Choroid plexus epithelial cell (primary cell): ENCODE measurements at places on chromosomes 3 and 15.
A peak's percentile ranks its signal among the peaks of the same experiment; 100 is the strongest.

- no peak for DNase-seq
Measured at GRCh38 chr3:58562498-58562897, 14.7 kb downstream of the FAM107A start.

- DNase-seq, result no peak
Measured at GRCh38 chr3:135792174-135792573, 173.4 kb upstream of the PPP2R3A start.

DNA sequence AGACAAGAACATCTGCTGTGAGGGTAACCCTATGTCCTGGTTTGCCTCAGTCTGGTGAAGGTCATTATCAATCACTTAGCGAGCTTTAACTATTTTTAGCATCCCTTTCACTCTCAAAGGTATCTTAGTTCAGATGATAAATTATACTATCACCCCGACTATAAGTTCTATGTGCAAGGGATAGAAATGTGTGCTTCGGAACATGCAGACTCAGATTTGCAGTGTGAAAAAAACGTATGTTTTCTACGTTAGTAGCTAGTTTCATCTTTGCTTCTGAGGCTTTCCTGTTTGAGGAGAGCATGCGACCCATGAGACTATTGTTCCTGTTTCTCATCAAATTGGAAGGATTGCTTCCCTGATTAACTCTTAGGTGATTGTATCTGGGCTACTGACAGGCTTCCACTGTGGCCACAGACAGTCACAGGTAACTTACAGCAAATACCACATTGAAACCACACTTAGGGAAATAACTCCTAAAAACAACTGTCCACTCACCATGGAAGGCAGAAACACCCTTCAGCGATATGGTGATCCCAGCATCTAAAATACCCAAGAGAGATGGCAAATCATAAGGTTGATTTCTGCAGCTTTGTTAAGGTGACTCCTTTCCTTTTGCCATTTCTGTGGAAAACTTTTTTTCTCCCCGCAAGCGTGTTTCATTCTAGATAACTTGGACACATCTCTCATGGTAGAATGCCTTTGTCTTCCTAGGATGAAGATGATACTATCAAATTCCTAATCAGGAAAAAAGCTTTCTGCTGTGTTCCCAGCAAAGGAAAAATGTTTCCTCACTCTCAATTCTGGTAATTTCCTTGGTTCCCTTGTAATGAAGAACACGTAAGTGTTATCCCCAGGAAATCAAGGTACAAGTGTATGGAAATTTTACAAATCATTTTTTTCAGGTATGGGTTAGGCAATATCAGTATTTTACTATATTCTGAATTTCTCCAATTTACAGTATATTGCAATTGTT is 5.2 kb downstream of the GCSAM start:
- no peak for DNase-seq

DNA sequence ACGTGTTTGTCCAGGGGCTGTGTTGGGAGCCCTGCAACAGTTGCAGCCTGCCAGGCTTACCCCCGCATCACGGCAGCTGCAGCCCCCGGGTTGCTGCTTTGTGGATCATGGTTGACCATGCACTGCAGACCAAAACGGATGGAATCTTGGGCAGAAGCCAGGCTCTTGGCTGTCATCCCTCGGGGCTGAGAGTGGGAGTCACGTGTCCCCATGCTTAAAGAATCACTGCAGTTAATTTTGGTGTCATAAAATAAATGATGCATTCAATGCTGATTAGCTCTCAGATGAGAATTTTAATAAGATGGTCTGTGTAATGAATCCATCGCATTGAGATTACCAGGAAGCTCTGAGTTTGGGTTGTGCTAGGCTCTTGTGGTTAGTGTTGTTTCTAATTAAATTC is 115.6 kb downstream of the CHDH start:
- peak; percentile 42 for DNase-seq

GRCh38 chr3:52939600-52939999 is 42.3 kb upstream of the STIMATE start:
- DNase-seq, result peak; percentile 5
